ENCODE measurements at places on chromosomes 16 and 17. TPM values are rescaled to one million over a fixed set of nuclear protein-coding genes. Genes with fewer than 3 reads are reported as not detected.

GRCh38 chr17:53141731-53142130, 681.0 kb upstream of the KIF2B start:
- DNase-seq: no peak

DNA sequence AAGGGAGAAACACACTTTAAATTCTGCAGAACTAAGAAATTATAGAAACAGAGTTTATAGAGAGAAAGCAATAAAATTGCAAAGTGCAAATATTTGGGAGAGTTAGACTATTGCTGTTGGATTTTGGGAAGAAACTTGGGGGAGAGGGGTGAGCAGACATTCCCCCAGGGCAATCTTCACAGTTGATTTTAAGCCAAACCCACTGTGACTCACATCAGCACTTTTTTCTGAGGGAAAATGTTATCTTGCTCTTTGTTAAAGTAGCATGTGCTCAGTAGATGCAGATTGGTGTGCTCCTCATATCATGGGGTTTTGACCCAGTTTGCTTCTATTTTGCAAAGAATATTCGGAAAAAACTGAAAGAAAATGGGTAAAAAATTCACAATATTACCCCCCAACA, 367.6 kb downstream of the CDH11 start:
- no peak for DNase-seq

GRCh38 chr17:56798916-56799315, 34.8 kb downstream of the C17orf67 start:
- no peak for DNase-seq

- DNase-seq: no peak
Measured at GRCh38 chr17:10063730-10064241, 134.6 kb downstream of the GAS7 start.

DNA sequence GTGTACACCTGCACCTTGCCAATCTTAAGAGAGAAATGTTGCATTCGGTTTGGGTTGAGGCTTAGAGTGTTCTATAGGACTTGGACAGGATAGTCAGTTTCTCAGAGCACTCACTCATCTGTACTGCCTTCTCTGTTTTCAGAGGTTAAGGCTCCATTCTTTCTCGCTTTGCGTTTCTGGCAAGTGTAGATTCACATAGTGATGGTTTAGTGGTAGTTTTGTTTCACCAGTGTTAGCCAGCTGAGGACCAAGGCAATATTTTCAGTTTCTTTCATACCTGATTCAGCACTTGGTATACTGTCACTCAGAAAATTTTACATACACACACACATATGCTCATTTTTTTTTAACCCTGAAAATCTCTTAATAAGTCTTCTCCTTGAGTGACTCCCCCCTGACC, 1.3 kb downstream of the ATXN1L start:
- no peak for DNase-seq

DNA sequence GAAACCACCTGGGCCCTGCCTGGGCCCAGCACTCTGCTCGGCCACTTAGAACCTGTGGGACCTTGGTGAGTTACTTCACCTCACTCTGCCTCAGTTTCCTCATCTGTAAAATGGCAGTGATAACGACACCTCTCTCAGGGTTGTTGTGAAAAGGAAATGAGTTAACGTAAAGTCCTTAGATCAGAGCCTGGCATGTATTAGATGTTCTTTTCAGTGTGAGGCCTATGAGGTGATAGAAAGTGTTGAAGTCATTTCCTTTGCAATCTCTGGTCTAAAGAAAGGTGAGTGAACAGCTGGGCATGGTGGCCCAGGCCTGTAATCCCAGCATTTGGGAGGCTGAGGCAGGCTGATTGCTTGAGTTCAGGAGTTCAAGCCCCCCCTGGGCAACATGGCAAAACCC, 51.7 kb upstream of the LGALS9 start:
- DNase-seq: no peak

DNA sequence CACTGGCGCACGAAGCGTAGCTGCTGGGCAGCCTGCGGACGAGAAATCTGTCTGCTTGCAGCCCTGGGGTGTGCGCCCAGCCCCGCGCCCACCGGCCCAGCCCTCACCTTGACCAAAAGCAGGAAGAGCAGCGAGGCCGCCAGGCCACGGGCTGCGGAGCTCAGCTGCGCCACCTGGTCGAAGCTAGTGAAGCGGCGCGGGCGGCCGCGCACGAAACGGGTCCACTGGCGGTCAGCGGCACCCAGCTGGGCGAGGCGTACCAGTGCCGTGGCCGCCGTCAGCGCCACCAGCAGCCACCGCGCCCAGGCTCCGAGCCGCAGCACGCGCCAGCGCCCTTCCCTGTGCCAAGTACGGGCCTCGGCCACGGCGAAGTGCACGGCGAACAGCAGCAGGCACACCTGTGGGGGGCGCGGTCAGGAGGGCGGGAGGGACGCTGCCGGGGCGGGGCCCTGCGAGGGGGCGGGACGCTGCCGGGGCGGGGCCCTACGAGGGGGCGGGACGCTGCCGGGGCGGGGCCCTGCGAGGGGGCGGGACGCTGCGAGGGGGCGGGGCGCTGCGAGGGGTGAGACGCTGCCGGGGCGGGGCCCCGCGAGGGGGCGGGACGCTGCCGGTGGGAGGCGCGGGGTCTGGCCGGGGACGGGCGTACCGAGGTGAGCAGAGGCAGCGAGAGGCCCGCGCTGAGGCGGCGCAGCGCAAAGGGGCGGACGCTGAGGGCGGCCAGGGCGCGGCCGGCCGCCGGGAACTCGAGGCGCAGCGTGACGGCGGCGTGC, 43.2 kb downstream of the TSC2 start:
- peak; percentile 83 for DNase-seq

DNA sequence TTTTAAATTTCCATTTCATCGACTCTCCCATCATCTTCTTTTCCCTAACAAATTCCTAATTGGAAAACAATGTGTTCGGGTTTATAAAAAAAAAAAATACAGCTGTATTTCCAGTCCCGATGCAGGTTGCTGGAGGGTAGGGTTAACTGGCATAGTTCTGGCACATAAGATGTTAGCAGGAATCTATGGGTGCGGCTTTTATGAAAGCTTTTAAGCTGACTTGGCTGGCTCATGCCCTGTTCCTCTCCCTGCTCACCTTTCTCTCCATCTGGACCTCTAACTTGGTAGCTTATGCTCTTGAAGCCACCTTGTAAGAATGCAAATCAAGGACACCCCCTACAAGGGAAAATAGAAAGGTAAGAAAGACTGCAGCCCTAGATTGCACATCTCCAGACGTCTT, 33.2 kb upstream of the KCNJ2 start:
- DNase-seq: no peak

DNA sequence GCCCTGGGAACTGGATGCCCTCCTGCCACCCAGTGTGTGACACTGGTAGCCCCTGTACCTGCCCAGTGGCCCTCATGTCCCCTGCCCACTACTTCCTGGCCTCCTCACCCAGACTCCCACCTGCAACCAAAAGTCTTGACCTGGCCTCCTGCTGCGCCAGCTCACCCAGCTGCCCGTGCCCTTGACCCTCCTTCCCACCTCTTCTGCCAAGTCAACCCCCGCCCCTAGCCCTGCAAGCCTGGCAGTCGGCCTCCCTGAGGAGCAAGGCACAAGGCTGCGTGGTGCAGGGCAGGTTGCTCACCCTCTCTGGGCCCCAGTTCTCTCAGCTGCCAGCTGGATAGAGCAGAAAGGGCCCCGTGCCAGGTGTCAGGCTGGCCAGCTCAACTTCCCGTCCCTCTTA, 12.3 kb upstream of the FAM83G start:
- no peak for DNase-seq

- DNase-seq: no peak
Measured at GRCh38 chr16:90009172-90009899, 9.9 kb downstream of the DBNDD1 start.

The TEN1 gene
- total RNA-seq: 20.8 TPM

The KRTAP4-5 gene
- total RNA-seq: not detected

The C1QL1 gene
- 0.14 TPM for total RNA-seq
